ENCODE measurements at places on chromosomes 4 and X. TPM values are rescaled to one million over a fixed set of nuclear protein-coding genes. Genes with fewer than 3 reads are reported as not detected.

DNA sequence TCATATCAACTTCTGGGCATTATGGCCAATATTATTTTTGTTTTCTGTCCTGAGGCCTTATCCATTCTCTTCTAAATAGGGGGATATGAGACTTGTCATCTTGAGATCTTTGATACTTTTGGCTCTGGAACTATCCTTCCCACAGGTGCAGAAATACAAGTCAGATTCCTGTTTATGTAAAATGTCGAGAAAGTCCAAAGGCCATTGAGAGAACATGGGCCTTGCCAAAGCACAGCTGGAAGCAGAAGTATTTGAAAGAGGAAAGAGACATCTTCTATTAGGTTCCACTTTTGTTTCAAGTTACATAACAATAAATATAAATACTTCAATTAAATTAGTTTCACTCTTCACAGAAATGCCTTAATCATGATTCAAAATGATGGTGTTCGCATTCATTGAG is 20.8 kb upstream of the PRSS48 start:
- no peak overlapping the region for H3K4me3 ChIP-seq
- no peaks in the 10 kb centered on the region for H3K36me3 ChIP-seq
- H3K27me3 ChIP-seq: peaks cover 3% of the 10 kb centered on the region
- no peak overlapping the region for H3K27ac ChIP-seq
- no peaks in the 10 kb centered on the region for H3K4me1 ChIP-seq

DNA sequence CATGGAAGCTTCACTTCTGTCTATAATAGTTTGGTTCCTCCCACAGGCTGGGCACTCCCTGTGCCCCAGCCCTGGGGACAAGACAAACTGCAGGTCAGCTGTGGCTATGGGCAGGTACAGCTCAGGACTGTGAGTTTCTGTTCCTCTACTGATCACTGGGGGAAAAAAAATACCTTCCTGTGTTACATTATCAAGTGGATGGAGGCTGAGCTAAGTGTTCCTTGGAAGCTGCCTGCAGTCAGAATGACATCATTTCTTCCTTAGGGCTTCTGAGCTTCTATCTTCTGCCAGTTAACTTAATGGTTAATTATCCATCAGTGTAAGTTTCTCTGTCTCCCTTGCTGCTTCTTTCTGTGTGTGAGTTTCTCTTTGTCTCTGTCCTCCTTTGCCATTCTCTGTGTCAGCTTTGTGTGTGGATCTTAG is 4.6 kb downstream of the RAB33A start:
- H3K4me3 ChIP-seq: peak overlapping the region; percentile 35
- H3K4me1 ChIP-seq: peaks cover 45% of the 10 kb centered on the region
- DNase-seq: no peak
- H3K27ac ChIP-seq: peak overlapping the region; percentile 54

DNA sequence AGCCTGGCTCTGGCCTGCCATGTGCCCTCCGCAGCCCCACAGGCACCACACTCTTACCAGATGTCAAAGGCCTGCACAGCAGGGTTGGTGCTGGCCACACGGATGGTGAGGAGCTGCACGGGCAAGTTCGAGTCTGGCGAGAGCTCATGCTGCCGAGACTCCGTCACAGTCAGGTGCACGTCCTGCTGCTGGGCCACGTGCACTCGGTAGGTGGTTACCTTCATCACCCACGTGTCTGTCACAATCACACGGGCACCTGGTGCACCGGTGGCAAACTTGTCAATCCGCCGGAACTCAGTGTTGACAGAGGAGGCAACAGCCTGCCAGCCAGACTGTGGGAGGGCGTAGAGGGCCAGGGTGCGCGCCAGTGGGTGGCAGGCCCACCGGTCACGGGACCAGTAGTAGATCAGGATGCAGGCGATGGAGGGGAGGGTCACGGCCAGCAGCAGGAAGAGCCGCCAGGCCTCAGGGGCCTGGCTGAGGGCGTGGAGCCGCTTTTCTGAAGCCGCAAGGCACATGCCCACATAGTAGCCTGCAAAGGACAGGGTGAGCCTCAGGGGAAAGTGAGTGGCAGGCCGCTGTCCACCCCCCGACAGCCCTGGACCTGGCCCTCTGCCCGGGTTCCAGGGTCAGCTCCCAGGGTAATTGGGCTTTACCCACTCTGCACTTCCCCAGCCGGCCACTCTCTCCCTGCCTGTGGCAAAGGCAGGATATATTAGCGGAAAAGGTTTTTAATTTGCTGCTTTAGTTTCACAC is 2.9 kb downstream of the TMEM129 start:
- no peak for DNase-seq
- no peaks in the 10 kb centered on the region for H3K27me3 ChIP-seq
- H3K27ac ChIP-seq: peak overlapping the region; percentile 48
- peaks cover 40% of the 10 kb centered on the region for H3K36me3 ChIP-seq
- H3K4me3 ChIP-seq: peak overlapping the region; percentile 89

DNA sequence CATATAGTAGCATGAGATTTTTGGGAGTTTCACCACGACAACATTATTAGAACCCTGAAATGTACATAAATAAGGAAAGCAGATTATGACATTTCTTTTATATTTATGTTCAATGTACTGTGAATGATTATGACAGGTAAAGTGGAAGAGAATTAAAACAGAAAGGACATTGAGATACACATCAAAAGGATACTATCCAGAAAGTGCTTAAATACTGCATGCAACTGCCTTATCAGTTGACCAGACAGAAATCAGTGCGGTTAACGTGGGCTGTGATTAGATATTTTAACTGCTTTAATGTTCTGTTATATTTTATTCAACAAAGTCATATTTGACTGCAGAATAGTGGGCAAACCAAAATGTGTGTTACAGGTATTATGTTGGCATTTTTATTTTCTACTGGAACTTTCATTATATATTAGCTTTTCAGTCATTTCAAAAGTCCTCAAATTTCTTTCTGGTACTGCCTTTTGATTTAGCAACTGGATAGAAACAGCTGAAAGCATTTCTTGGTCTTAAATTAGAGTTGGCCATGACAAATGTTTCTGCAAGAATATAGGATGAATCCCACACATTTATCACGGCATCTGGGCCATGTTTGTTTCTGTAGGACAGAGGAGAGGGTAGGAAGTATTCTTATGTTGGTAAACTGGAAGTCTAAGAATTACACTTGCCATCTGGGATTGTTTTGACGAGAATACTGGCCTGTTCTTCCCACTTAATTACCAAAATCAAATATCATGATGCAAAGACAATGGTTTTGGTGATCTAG is 255.2 kb downstream of the SLC39A8 start:
- no peak overlapping the region for H3K4me3 ChIP-seq
- H3K36me3 ChIP-seq: no peaks in the 10 kb centered on the region
- H3K27me3 ChIP-seq: no peaks in the 10 kb centered on the region
- DNase-seq: no peak
- no peak overlapping the region for H3K27ac ChIP-seq

TIGD4 gene
- total RNA-seq: 0.76 TPM

EPGN gene
- total RNA-seq: not detected

MSX1 gene
- 0.14 TPM for total RNA-seq
